ENCODE measurements at places on chromosomes 2 and 18.

- no peak for DNase-seq
These were observed 18.3 kb downstream of the RAB12 start for GRCh38 chr18:8627540-8627939.

- no peak for DNase-seq
These were observed 26.7 kb downstream of the ITGA4 start for GRCh38 chr2:181483876-181484275.

- no peak for DNase-seq
These were observed 33.2 kb upstream of the AGAP1 start for GRCh38 chr2:235460548-235461047.

DNA sequence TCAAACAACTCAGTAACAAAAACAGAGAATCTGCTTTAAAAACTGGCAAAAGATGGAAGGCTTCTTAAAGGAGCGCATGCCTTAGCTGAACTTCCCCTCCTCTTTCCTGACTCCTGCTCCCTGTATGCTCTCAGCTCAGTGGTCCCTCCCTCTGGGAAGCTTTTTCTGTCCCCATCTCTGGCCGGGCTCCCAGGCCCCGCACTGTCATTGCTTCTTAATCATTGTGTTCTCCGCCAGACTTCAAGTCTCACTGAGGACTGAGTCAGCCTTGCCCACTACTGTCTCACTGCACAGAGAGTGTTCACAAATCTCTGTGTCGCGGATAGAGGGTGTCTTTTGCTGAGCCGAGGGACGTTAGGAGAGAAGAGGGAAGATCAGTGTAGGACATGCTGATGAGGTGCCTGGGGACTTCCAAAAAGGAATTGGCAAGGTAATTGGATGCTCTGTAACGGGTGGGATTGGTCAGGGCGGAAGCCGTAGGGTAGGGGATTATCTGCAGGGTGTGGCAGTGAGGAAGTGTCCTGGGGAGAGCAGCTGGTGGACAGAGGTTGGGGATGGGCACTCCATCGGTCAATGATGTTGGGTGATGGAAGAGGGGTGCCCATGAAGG, 16.2 kb downstream of the TOGARAM2 start:
- DNase-seq, result no peak

GRCh38 chr2:38789691-38790090, 11.7 kb downstream of the GEMIN6 start:
- DNase-seq, result no peak

- DNase-seq, result peak; percentile 11
These were observed 134.7 kb downstream of the MCFD2 start for GRCh38 chr2:46780801-46781445.

- DNase-seq, result no peak
These were observed 17.8 kb downstream of the RFTN2 start for GRCh38 chr2:197657562-197657961.

- DNase-seq, result no peak
These were observed 97.8 kb downstream of the ESCO1 start for GRCh38 chr18:21502661-21503060.

DNA sequence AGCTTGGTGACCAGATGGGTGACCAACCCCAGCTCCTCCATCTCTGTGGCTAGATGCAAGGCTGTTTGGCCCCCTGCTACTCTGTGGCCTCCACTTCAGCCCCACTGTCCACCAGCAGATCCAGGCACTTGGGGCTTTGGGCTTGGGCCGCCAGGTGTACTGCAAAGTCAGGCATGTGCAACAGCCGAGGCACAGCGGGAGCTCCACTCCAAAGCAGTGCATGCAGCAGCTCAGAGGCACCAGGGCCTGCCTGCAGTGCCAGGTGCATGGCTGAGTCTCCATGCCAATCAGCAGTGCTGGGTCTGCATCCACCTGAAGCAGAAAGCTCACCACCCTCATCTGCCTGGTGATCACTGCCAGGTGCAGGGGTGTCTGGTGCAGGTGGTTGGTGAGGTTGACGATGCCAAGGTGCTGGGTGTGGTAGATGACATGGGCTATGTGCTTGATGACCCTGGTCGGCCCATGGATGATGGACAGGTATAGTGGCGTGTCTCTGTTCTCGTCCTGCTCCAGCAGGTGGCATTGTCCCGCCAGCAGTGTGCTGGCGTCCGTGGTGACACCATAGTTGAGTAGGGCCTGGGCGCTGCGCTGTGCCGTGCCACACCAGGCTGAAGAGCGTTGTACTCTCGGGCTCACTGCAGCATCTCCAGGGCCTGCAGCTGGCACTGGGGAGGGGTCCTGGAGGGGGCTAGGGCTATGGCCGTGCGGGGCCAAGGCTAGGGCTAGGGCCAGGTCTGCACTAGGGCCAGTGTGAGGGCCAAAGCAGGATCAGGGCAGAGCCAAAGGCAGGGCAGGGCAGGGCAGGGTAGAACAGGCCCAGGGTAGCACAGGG, 1.0 kb upstream of the ANKRD62 start:
- no peak for DNase-seq

GRCh38 chr2:54575379-54575888, 119.3 kb downstream of the SPTBN1 start:
- no peak for DNase-seq

- DNase-seq, result no peak
These were observed 67.8 kb downstream of the TMEFF2 start for GRCh38 chr2:192126912-192127311.

- no peak for DNase-seq
These were observed 6.1 kb upstream of the NR4A2 start for GRCh38 chr2:156338578-156338977.

DNA sequence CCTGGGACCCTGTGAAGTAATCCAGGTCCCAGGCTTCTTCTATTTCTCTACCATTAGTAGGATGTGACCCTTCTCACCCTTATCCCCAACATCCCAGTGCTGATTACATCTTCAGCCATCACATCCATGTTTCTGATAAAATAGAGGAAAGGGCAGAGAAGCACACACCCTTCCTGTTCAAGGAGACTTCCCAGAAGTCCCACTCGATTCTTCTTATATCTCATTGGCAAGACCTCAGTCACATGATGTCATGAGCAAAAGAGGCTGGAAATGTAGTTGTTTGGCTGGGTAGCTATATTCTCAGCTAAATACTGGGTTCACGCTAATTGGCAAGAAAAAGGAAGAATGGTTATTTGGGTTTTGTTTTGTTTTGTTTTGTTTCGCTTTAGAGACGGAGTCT, 8.0 kb upstream of the XRCC5 start:
- no peak for DNase-seq

GRCh38 chr2:152171718-152172117, 3.8 kb downstream of the STAM2 start:
- no peak for DNase-seq

DNA sequence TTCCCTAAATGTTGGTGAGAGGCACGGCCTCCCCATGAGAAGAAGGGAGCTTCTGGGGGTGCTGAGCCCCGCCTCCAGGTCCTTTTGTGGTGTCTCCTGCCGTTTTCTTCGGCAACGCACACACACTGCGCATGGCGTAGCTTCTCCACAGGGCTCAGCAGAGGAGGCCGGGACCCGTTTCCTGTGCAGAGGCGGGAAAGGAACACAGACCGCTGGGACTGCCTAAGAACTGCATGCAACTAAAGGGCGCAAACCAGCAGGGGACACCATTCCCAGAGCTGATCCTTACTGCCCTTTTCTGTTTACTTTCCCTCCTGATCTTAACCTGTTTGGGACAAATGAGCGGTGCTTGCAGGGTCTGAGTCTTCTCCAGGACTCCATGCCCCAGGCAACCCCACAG, 90.3 kb upstream of the CAPN13 start:
- DNase-seq, result no peak

- DNase-seq, result no peak
These were observed 16.9 kb upstream of the RGPD4 start for GRCh38 chr2:107809835-107810234.

GRCh38 chr18:48909721-48910120, 41.0 kb downstream of the SMAD7 start:
- no peak for DNase-seq

DNA sequence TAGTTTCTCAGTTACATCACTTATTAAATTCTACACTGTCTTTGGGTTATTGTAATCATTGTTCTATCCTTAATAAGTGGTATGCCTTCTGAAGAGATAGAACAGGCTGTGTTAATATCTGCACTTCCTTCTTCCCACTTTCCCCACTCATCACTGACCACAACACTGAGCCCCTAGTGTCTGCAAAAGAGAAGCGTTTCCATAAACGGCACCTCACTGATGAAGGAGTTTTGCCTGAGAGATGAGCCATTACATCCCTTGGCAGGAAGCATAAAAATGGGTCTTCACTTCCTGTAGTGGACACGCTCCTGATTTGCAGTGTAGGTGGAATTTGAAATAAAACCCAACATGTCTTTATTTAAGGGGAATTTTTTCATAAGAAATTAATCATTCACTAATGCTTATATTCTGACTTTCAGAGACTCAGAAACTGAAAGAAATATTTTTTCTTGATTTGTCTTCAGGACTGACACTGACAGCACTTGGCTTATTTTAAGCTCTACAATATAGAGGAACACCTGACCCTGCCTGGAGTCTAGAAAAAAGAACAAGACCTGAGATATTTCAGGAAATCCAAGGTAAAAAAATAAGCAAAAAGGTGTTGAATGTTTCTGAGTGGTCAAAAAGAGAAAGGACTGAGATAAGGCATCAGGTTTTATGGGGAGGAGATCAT, 275.3 kb downstream of the RAD51AP2 start:
- no peak for DNase-seq

DNA sequence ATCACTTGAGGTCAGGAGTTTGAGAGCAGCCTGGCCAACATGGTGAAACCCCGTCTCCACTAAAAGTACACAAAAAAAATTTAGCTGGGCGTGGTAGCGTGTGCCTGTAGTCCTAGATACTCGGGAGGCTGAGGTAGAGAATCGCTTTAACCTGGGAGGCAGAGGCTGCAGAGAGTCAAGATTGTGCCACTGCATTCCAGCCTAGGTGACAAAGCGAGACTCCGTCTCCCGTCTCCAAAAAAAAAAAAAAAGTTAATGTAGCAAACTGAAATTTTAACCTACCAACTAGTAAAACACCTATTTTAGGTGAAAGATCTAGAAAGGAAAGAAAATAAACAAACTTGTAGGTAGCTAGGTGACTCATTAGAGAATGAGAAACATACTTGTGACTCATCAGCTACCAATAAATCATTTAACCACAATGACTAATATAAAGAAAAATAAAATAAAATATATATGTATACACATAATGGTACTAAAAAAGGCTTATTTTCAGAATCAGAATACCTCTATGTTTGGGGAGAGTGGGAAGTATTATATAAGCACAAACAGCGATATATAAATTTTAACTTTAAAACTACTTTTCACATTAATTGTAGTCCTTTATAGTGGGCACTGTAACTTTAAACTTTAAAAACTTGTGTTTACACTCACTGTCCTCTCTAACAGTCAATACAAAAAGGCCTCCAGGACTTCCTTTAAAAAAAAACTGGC, 36.6 kb downstream of the DARS1 start:
- DNase-seq, result no peak

DNA sequence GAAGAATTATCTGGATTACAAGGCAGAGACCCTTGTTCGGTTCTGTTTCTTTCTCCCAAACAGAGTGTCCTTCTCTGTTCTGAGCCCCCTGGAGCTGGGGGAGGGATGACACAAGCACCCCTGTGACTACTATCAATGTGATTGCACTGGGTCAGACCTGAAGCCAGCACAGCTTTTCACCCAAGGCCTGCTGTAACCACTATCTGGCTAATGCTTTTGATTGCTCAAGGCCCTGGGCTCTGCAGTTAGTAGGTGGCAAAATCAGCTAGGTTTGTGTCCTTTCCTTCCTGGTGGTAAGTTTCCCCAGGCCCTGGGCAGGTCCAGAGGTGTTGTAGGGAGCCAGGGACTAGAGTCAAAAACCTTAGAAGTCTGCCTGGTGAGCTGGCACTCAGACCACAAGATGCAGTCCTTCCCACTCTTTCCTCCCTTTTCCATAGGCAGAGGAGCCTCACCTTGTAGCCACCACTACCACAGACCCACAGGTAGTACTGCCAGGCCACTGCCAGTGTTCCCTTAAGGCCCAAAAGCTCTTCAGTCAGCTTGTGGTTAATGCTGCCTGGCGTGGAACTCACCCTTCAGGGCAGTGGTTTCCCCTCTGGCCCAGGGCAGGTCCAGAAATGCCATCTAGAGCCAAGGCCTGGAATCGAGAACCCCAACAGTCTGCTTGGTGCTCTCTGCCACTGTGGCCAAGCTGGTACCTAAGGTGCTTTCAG, 83.0 kb downstream of the FAM117B start:
- no peak for DNase-seq

GRCh38 chr2:158391876-158392275, 64.7 kb downstream of the CCDC148 start:
- DNase-seq, result no peak

DNA sequence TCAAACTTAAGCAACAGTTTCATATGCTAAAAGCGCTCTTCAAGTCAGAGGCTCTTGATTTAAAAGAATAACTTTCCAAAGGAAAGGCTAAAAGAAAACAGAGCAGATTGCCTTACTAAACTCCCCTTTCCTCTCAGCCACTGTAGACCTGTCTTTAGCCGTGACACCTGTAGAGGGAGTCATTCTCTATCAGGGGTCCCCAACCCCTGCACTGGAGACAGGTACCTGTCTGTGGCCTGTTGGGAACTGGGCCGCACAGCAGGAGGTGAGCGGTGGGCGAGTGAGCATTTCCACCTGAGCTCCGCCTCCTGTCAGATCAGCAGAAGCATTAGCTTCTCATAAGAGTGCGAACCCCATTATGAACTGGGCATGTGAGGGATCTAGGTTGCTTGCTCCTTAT, 9.6 kb downstream of the SLC14A1 start:
- DNase-seq, result no peak

Measured in neural crest cell (in vitro differentiated cells).